ENCODE measurements at places on chromosomes 1 and 21. TPM values are rescaled to one million over a fixed set of nuclear protein-coding genes. Genes with fewer than 3 reads are reported as not detected.
A peak's percentile ranks its signal among the peaks of the same experiment; 100 is the strongest.

DNA sequence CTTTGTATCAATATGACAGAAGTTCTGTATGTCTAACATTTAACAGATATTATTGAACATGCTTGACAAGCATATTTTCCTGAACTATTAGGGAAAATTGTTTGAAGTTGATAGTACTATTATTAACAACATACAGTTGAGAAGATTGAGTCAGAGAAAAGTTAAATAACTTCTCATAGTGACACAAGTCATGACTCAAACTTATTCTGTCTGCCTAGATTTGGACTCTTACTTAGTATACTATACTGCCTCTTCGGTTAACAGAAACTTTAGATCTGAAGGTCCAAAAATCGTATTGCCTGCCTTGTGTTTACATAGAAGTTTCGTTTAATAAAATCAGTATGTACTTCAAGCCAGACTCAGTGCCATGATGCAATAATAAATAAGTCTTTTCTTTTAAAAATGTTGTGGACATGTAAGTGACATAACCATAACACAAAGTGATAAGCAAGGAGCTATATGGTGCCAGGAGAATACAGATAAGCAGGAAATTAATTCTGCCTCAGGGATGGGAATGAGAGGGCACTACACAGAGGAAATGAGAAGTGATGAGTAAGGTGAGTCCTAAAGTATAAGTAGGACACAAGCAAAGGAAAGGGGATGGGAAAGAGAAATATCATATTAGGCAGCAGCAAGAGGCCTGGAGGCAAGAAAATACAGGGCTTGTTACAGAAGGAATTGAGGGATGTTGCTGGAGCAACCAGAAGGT is 48.1 kb downstream of the LHX9 start:
- DNase-seq = no peak
- no peaks in the 10 kb centered on the region for H3K36me3 ChIP-seq
- H3K4me3 ChIP-seq = no peak overlapping the region
- no peaks in the 10 kb centered on the region for H3K27me3 ChIP-seq
- no peaks in the 10 kb centered on the region for H3K4me1 ChIP-seq

- no peak overlapping the region for H3K27ac ChIP-seq
- DNase-seq = no peak
- H3K36me3 ChIP-seq = no peaks in the 10 kb centered on the region
- no peaks in the 10 kb centered on the region for H3K27me3 ChIP-seq
- peaks cover 44% of the 10 kb centered on the region for H3K4me1 ChIP-seq
- peak overlapping the region; percentile 97 for H3K4me3 ChIP-seq
These were observed 2.2 kb downstream of the NRIP1 start for GRCh38 chr21:15062606-15062965.

Gene AADACL3
- polyA plus RNA-seq = not detected

DNA sequence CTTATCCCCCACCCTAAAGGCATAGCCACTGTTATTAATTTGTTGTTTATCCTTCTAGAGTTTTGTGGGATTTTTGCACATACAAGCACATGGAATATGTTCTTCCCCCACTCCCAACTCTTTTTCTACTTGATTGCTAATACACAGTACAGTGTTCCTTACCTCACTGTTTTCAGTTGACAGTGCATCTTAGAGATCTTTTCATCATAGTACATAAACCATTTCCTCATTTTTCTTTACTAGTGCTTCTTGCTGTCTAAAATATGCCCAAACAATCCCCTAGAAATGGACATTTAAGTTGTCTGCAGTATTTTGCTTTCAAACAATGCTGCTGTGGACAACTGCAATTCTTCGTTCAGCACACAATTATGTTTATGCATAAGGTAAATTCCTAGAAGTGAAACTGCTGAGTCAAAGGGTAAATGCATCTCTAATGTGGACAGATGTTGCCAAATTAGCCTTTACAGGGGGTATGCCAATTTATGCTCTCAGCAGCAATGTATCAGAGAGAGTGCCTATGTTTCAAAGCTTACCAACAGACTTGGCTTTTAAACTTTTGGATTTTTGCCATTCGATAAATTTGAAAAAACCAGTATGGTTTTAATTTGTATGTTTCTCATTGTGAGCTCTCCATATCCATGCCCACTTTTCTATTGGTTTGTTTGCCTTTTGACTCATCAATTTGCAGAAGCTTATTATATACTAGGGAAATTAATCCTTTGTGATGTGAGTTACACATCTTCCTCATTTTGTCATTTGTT is 132.6 kb downstream of the MRPS6 start:
- H3K27ac ChIP-seq = peak overlapping the region; percentile 66
- peaks cover 65% of the 10 kb centered on the region for H3K4me1 ChIP-seq
- no peaks in the 10 kb centered on the region for H3K27me3 ChIP-seq
- no peaks in the 10 kb centered on the region for H3K36me3 ChIP-seq
- H3K4me3 ChIP-seq = no peak overlapping the region

- DNase-seq = no peak
- no peaks in the 10 kb centered on the region for H3K27me3 ChIP-seq
- H3K4me3 ChIP-seq = no peak overlapping the region
These were observed 18.6 kb downstream of the NTPCR start for GRCh38 chr1:232968965-232969364.

- DNase-seq = no peak
- no peaks in the 10 kb centered on the region for H3K27me3 ChIP-seq
- H3K4me1 ChIP-seq = peaks cover 21% of the 10 kb centered on the region
- no peak overlapping the region for H3K27ac ChIP-seq
- peak overlapping the region; percentile 20 for H3K4me3 ChIP-seq
These were observed 67.5 kb upstream of the ACTRT2 start for GRCh38 chr1:2953688-2954285.

DNA sequence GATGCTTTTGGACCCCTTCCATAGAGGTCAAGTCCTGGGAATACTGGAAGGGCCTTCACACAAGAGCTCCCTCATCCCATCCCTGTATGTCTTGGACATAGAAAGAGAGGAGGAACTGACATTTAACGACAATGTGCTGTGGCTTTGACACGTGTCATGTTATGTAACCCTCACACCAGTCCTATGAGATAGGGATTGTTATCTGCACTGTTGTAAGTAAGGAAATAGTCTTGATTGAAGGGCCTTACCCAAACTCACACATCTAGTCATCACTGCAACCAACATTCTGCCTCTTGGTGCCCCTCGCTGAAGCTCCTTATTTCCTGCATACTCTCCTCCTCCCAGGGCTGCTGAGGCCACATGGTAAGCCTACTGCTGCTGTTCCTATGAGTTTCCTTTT is 63.7 kb upstream of the ANGPTL1 start:
- no peaks in the 10 kb centered on the region for H3K36me3 ChIP-seq
- no peaks in the 10 kb centered on the region for H3K27me3 ChIP-seq
- H3K4me3 ChIP-seq = no peak overlapping the region
- peak; percentile 26 for DNase-seq

Gene SYCP1
- not detected for polyA plus RNA-seq

Gene RIPPLY3
- polyA plus RNA-seq = not detected

Gene PSRC1
- 25.5 TPM for polyA plus RNA-seq

DNA sequence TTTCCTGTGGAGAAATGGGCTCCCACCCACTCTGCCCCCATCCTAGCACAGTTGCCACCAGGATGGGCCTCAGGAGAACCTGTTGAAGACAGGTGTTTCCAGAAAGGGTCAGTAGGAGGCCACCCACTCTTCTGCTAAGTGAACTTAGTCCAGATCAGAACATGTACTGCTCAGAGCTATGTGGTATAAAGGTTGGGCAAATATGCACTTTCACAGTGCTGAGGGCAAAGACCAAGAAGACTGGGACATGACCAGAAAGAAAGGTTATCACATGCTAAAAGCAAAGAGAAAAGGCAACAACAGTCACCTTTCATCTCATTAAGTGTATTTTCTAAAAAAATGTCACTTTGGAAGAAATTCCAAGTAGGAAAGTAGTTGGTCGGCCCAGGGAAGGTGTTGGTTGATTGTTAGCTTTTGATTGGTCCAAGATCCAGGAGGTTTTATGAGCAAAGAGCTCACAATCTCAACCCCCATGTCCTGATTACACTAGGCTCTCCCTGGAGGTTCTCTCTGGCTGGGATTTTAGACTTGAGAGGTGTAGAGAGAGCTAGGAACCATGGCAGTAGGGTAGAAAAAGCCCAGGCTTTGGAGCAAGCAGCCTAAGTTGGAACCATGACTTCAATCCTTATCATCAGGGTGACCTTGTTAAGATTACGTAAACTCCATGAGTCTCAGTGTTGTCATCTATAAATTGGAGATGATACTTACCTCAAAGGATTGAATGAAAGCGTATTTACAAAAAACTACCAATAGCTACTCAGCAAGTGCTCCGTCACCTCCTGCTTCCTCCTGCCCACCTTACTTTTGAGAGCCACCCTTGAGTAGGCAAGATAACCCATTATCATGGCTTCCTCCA is 102.6 kb downstream of the GLUL start:
- H3K27me3 ChIP-seq = no peaks in the 10 kb centered on the region
- no peaks in the 10 kb centered on the region for H3K36me3 ChIP-seq
- H3K27ac ChIP-seq = no peak overlapping the region
- no peak for DNase-seq
- no peak overlapping the region for H3K4me3 ChIP-seq

- no peaks in the 10 kb centered on the region for H3K36me3 ChIP-seq
- no peak overlapping the region for H3K27ac ChIP-seq
- no peaks in the 10 kb centered on the region for H3K4me1 ChIP-seq
- H3K27me3 ChIP-seq = no peaks in the 10 kb centered on the region
- no peak overlapping the region for H3K4me3 ChIP-seq
These were observed 103.2 kb upstream of the CHRM3 start for GRCh38 chr1:239283216-239283615.

DNA sequence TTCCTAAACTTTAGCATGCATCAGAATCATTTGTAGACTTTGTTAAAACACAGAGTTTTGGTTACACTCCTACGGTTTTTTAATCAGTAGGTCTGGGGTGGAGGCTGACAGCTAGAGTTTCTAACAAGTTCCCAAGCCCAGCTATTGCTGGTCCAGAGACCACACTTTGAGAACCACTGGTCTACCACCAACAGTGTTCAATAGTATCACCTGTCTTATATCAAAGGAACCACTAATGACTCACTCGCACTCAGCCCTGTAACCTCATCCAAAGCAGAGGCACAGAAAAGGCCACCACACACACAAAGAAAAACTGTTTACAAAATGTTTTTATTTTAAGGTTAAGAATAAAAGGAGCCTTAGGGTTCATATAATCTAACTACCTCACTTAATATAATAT is 68.7 kb downstream of the HIVEP3 start:
- H3K36me3 ChIP-seq = no peaks in the 10 kb centered on the region
- H3K4me3 ChIP-seq = no peak overlapping the region
- peaks cover 11% of the 10 kb centered on the region for H3K4me1 ChIP-seq
- no peaks in the 10 kb centered on the region for H3K27me3 ChIP-seq
- DNase-seq = no peak

DNA sequence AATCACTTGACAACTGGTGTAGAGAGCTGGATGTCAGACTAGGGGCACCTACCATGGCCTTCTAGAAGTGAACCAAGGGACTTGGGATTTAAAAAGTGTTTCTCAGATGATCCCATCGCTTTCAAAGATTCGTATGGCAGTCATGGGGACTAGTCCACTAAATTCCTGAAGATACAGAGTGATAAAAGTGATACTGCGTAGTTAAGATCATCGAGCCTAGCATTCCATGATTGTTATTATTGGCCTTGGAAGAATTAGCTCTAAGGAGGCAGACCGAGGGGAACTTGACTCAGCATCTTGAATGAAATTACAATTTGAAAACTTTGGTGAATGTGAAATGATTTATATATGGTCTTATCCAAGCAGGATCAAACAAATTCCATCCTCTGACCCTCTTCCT is 1.3 kb upstream of the CHIA start:
- H3K4me3 ChIP-seq = no peak overlapping the region
- no peaks in the 10 kb centered on the region for H3K36me3 ChIP-seq
- H3K27ac ChIP-seq = no peak overlapping the region

DNA sequence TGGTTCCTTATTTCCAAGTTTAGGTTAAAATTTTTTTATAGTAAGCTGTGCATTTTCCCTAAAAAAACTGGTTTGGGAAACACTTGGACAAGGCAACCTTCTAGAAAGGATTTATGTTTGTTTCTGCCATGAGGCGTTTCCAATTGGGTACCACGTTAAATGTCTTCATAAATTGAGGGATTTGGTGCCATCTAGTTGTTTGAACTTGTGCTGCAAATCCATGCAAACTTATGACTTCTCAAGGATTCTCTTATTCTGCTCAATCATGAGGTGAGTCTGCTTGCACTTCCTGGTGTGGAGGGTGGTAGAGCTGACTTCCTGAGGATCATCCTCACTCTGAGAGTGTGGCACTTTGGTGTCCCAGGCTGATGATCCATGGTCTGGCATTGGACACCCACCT is 123.3 kb downstream of the PCNX2 start:
- no peak overlapping the region for H3K27ac ChIP-seq
- H3K36me3 ChIP-seq = peaks cover 24% of the 10 kb centered on the region
- no peak overlapping the region for H3K4me3 ChIP-seq
- H3K27me3 ChIP-seq = no peaks in the 10 kb centered on the region
- no peaks in the 10 kb centered on the region for H3K4me1 ChIP-seq
- DNase-seq = peak; percentile 31

DNA sequence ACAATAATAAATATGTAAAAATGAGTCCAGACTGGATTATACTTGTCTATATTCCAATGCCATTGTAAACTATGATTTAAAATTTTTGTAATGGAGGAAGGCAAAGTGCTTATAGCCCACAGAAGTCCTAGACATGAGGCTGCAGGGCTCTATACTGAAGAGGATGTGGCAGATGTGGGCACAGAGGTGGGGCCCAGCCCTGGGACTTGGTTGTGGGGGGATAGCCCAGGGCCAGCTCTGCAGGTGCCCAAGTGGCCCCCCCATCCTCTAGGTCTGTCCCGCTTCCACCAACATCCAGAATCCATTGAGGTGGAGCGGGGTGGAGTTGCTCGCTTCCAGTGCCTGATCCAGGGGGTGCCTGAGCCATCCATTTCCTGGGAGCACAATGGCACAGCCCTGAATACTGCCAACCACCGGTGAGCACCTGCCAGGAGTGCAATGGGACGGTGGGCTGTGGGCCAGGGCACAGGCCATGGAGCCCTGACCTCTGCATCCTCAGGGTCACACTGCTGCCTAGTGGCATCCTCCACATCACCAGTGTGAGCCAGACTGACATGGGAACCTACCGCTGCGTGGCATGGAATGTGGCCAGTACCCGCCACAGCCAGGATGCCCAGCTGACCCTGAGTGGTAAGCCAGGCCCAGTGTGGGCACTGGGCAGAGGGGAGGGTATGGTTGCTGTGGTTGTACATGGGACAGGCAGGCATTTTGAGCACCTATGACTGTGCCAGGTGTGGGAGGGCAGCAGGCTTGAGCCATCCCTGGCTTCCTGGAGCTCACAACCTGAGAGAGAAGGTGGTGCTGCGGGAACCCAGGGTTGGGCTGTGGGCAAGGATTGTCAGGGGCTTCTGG is 21.0 kb downstream of the SLC27A3 start:
- no peak overlapping the region for H3K4me3 ChIP-seq
- H3K27me3 ChIP-seq = no peaks in the 10 kb centered on the region
- peaks cover 19% of the 10 kb centered on the region for H3K4me1 ChIP-seq
- no peak overlapping the region for H3K27ac ChIP-seq
- no peaks in the 10 kb centered on the region for H3K36me3 ChIP-seq
